Memory B cell (primary cell): ENCODE measurements at places on chromosomes 1 and 21.

DNA sequence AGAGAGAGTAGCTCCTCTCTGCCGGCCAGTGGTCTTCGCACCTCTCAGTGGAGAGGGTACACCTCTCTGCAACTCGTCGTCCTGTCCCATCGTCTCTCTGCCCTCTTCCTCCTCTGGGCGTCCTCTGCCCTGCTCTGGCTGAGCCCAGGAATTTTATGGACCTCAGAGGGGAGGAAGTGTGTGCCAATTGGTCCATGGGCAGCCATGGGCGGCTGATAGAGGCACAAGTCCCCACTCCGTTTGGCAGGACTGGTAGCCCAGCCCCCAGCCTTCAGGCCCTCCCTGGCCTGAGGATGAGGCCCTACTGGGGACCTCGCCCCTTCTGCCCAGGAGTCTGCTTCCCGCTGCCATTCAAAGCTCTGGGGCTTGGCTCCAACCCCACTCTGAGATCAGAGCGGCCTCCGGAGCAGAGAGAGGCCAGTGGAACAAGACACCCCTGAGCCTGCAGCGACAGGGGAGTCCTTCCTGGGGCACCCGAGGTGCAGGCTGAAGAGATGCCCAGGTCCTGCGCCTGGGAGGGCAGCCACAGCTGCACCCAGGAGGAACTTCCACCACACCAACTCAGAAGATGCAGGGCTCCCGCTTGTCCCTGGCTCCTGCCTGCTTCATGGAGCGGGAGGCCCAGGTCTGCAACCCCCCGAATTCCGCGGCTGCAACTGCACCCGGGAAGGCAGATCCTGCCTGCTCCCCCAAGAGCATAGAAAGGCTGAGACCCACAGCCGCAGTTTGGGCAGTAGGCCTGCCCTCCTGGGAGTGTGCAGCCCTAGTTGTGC, 659.9 kb downstream of the KCNT2 start:
- no peak for DNase-seq

- no peak for DNase-seq
Observed at GRCh38 chr1:184118046-184118445, 66.5 kb downstream of the TSEN15 start.

- no peak for DNase-seq
Observed at GRCh38 chr1:201267481-201268229, 15.7 kb upstream of the PKP1 start.

- no peak for DNase-seq
Observed at GRCh38 chr1:223106856-223107255, 36.2 kb downstream of the TLR5 start.

DNA sequence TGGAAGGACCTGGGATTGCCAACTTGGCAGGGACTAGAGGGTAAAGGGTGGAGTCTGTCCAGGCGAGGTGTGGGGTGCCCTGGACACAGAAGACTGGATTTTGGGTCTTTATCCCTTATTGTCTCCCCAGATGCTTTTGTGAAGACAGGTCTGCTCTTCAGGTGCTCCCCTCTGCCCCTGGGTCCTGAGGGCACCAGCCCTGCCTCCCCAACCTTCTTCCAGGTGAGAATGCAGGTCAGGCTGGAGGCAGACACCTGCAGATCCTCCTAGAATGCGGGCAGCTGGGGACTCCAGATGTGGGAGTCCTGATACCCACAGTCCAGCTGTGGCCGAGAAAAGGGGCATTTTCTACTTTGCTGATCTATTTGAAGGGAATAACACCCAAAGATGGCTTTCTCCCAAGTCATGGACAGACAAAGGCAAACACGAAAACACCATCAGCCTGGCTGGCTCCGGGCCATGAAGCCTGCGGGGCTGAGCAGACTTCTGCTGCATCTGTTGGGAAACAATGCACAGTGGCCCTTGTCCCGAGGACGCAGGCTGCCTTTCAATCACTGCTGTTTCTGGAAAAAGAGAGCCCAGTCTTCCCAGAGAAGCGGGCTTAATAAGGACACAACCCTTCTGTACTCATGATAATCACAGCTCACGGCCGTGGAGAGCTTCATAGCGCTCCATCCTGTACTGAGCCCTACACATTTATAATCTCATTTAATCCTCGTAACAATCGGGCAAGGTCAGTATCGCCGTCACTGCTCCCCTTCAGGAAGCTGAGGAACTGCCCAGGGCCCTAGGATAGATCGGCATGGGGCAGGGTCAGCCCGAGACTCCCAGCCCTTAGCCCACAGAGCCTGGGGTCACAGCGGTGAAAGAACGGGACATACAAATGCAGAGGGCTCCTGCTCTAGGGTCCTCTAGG, 62.0 kb upstream of the ABCG1 start:
- DNase-seq: no peak

- DNase-seq: no peak
Observed at GRCh38 chr1:106620521-106620954, 435.9 kb upstream of the PRMT6 start.

GRCh38 chr1:24894002-24894401, 36.1 kb downstream of the RUNX3 start:
- no peak for DNase-seq

DNA sequence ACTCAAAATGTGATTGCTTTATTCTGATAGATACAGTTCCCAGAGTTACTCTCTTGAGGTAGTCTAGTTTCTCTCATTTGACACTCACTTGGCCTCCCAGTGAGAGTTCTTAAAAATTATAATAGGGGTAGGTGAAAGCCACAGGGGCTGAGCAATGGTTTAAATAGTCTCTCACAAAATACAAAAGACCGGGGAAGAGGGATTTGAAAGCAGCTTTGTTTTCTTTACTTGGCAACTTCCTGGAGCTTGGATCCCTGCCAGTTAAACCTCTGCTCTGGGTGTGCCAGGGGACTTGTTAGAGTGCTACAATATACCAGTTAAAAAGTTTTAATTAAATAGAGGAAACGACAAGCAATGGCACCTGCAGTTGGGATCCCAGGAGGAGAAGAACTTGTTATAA, 31.7 kb downstream of the OR13G1 start:
- DNase-seq: no peak

GRCh38 chr1:32208891-32209328, at the start of gene DCDC2B:
DCDC2B (plus strand) TSS chr1:32209089; CDS start chr1:32209094, 5 bp downstream.
- DNase-seq: no peak

DNA sequence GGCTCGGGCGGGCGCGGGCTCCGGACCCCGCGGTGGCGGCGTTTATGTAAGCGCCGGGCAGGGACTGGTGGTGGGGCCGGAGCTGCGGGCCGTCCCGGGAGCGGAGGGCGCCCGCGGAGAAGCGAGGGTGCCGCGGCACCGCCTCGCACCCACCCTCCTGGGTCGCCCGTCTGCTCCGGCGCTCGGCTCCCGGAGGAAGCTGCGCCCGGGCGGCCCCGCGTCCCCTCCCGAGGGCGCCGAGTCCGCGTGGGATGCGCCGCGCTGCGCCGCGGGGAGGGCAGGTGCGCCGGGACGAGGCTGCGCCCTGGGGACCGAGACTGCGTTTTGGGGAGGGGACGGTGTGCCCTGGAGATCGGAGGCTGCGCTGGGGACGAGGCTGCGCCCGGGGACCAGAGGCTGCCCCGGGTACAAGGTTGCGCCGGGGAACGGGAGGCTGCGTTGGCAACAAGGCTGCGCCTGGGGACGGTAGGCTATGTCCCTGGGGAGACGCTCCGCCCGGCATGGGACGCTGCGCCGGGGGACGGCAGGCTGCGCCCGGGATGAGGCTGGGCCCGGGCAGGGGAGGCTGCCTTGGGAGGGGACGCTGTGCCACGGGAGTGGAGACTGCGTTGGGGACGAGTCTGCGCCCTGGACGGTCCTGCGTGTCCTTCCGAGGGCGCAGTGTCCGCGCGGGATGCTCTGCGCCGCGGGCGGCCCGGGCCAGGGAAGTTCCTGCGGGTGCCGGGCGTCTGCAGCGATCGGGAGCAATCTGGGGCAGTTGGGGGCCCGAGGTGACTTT, 627 bp downstream of the ADARB1 start:
- DNase-seq: peak; percentile 14

GRCh38 chr1:230167419-230167852, 100.4 kb downstream of the GALNT2 start:
- DNase-seq: peak; percentile 49

- DNase-seq: no peak
Observed at GRCh38 chr21:30194701-30195299, 21.1 kb downstream of the CLDN8 start.

- DNase-seq: no peak
Observed at GRCh38 chr1:56359056-56359455, 220.3 kb downstream of the PLPP3 start.

GRCh38 chr21:46151989-46152926, 3.1 kb downstream of the FTCD start:
- DNase-seq: no peak

GRCh38 chr1:17958704-17959103, 148.9 kb upstream of the IGSF21 start:
- no peak for DNase-seq

DNA sequence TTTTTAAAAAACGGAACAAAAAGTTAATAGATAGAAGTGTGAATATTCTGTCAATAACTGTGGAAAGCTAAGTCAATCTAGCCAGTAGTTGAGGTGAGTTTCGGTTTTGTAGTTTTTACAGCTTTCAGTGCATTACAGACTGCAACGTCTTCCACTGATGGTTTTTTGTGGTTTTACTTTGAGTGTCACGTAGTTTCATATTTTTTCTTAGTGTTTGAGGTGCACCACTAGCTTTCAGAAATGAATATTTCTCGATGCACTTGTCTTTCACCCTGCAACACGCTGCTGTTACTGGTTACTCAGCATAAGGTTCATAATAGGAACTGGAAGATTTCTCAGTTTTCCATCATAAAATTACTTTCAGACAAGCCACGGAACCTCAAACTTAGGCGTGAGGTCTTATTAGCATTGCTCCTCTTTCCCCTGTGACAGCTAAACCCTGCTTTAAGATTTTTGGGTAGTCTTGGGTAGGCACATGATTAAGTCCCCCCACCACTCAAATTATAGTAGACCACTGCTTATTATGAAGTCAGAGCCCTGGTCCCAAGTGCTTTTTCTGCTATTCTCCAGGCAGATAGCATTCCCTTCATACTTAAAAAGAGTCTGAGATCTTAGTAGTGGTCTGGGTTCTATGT, 1412.7 kb downstream of the KCNT2 start:
- DNase-seq: no peak

DNA sequence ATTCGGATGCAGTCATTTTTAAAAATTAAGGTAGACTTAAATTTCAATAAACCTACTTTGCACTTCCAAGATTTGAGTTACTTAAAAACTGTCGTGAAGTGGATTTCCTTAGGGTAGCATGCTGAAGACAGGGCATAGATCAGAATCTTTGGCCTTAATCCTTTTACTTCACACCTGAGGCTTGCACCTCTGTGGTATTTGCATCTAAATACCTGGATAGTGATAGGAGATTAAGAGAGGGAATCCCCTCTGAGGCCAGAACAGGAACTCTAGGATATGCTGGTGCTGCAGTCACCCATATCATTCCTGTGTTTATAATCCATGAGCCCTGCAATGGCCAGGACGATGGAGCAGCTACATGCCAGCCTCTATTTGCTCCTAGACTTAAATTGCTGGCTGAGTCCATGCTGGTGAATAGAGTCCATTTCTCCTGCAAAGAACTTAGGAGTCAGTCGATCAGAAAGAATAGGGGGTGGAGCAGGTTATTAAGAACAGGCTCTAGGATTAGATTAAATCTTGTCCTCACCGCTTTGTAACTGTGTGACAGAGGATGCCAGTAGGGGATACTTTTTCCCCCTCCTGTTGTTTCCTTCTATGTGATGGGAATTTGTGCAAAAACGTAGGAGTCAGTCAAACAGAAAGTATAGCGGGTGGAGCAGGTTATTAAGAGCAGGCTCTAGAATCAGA, 333.6 kb downstream of the DUSP10 start:
- DNase-seq: no peak

- DNase-seq: no peak
Observed at GRCh38 chr1:91334856-91335255, 69.8 kb downstream of the HFM1 start.

DNA sequence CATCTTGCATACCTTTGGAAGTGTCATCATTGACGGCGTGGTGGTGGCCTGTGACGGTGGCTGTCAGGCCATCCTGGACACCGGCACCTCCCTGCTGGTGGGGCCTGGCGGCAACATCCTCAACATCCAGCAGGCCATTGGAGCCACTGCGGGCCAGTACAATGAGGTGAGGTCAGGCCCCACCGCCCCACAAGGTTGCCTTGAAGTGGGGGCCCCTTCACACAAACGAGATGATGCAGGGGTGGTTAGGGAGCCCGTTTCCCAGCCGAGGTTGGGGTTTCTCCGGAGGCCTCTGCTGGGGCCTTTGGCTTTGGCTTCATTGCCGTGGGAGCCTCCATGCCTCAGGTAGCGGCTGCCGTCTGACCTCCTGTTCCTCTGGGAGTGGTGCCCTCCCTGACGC, 29.6 kb downstream of the KCNA10 start:
- DNase-seq: no peak

DNA sequence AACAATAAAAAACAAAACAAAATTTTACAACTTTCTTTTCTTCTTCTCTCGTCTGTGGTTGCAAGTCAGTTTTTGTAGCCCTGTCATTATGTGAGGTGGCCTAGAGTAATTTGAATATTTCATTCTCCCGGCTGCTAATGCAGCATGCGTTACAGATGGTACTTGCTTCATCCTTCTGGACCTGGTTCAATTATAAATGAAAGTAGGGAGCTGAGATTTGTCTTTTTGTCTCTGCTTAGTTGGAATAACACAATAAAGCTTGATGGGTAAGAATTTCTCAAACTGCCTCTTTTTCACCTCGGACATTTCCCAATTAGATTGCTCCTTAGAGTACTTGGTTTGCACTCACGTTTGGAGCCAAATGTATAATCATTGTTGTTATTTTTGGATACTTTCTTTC, 201.6 kb downstream of the PBX1 start:
- DNase-seq: no peak

- no peak for DNase-seq
Observed at GRCh38 chr1:183195142-183195574, 9.1 kb downstream of the LAMC2 start.

GRCh38 chr1:226425431-226426031, 17.6 kb upstream of the PARP1 start:
- DNase-seq: no peak

- no peak for DNase-seq
Observed at GRCh38 chr1:157497284-157497683, 55.0 kb downstream of the FCRL5 start.

DNA sequence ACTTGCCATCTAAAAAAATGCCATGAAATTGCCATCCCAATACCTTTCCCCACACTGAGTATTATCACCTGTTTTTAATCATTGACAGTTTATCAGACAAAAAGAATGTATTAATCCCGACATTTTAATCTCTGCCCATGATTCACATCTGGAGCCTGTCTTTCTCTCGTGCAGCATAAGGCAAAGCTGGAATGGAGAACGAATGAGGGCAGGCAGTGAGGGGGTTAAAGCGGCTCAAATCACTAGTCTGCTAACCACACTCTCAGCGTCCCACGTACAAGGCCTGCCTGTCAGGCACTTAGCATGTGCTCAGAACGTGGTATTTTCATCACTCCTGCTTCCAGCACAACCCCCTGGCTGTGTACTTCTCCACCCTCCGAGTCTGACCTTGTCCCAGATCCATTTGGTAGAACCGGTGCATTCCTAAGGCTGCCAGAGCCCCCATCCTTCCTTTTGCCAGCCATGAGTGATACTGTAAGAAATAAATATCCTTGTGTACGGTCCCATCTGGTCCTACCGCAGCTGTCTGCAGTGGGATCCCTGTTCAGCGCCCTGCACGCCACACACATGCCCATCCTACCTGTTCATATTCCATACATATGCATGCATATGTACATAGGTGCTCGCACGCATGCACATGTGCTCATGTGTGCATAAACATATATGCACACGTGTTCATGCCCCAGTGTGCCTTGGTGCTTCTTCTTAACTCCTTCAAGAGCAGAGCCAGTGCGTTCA, 34.6 kb upstream of the FHAD1 start:
- no peak for DNase-seq

- no peak for DNase-seq
Observed at GRCh38 chr1:193181985-193182384, 4.4 kb downstream of the B3GALT2 start.
